ENCODE measurements at places on chromosomes 6 and 20.
A peak's percentile ranks its signal among the peaks of the same experiment; 100 is the strongest.

DNA sequence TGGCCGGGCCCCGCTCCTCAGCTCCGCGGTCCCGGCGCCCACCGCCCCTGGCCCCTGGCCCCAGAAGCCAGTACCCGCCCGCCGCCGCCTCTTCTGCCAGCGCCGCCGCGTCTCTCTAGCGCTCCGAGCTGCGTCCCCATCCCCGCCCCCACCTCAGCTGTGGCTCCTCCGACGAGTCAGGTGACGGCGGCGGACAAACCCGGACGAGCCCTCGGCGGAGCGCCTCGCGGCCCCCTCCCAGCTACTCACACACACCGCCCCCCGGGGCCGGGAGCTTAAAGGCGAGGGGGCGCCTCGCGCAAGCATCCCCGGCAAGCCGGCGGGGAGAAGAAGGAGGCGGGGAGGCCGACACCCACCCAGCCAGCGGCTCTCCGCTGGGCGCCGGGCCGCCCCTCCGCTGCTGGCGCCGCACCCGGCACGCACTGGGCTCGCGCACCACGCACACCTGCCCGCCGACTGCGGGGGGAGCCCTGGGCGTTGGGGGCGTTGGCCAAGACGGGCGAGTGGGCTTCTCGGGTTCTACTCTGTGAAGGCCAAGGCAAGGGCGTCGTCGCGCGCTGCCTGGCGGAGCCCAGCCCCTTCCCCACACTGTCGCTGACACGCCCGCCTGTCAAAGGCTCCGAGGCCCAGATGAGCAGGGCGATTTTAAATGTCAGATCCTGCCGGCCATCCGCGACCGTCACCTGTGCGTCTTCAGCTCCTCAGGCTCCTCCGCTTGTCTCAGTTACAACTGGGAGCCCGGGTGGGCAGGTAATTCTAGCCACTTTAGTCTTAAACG lies at the start of gene SNAP91:
TSS of gene SNAP91 (minus strand) at position 132 of the 778 bp plus-strand sequence. CDS start 1,174 bp downstream, outside the sequence.
- H3K4me3 ChIP-seq: peak within 1 kb of the TSS; percentile 78
- H3K27ac ChIP-seq: no peak within 1 kb of the TSS
- peaks cover 38% of the 10 kb centered on the region for H3K27me3 ChIP-seq
- peak; percentile 1 for DNase-seq
- H3K4me1 ChIP-seq: peaks cover 4% of the 10 kb centered on the region

DNA sequence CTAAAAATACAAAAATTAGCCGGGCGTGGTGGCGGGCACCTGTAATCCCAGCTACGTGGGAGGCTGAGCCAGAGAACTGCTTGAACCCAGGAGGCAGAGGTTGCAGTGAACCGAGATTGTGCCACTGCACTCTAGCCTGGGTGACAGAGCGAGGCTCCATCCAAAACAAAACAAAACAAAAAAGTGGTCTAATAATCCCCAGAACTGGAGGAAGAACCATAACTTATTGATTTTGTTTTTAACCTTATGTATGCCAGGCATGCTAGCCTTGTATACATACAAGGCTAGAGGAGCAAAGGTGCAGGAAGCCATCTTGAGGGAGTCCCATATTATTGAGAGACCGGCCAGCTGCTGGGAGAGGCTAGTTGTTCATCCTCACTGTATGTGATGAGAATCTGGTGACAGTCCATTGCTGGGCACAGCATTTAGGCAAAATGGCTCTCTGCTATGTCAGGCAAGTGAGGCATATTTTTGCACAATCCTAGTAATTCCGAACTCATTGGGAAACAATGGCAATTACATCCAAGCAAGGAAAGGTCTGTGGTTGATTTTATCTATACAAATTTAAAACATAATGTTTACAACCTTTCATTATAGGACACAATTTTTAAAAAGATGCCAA lies 18.0 kb downstream of the HFE start:
- H3K36me3 ChIP-seq: no peaks in the 10 kb centered on the region
- H3K27me3 ChIP-seq: no peaks in the 10 kb centered on the region
- no peak overlapping the region for H3K4me3 ChIP-seq
- no peak for DNase-seq
- H3K4me1 ChIP-seq: peaks cover 23% of the 10 kb centered on the region

GRCh38 chr6:9921366-9921765 lies 493.5 kb downstream of the TFAP2A start:
- no peaks in the 10 kb centered on the region for H3K27me3 ChIP-seq
- no peaks in the 10 kb centered on the region for H3K36me3 ChIP-seq
- no peaks in the 10 kb centered on the region for H3K4me1 ChIP-seq
- no peak overlapping the region for H3K27ac ChIP-seq

- no peaks in the 10 kb centered on the region for H3K27me3 ChIP-seq
- H3K27ac ChIP-seq: no peak overlapping the region
- H3K4me1 ChIP-seq: no peaks in the 10 kb centered on the region
- no peaks in the 10 kb centered on the region for H3K36me3 ChIP-seq
These were observed 1007.9 kb upstream of the FLRT3 start for GRCh38 chr20:15345287-15345686.

DNA sequence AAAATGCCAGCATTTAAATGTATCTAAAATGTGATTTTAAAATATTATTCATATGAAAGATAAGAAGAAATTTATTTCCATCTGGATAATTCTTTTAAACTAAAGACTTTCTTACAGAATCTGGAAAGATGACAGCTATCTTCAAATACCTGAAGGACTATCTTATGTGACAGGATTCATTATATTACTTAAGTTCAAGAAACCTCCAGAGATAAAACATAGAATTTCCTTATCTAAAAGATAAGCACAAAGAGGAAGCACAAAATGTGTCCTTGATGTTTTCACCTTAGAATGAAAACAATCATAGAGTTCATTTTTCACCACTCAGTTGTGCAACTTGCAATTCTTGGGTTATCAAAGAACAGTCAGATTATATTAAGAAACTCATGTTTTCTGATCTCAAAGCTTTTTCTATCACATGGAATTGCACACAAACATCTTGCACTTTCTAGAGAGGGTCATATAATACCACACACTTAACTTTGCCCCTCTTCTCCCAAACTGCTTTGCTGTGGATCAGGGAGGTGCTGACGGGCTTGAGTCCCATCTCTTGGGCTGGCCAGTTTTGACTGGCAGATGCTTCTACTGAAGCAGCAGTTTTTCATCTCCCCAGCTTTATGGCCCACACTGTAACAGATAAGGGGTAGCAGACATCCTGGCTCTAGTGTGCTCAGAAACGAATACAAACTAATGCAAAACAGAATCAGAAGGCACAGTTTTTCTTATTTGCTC lies 467.4 kb downstream of the CDC5L start:
- peaks cover 22% of the 10 kb centered on the region for H3K4me1 ChIP-seq
- H3K36me3 ChIP-seq: peaks cover 2% of the 10 kb centered on the region
- no peaks in the 10 kb centered on the region for H3K27me3 ChIP-seq
- no peak overlapping the region for H3K4me3 ChIP-seq
- DNase-seq: no peak

DNA sequence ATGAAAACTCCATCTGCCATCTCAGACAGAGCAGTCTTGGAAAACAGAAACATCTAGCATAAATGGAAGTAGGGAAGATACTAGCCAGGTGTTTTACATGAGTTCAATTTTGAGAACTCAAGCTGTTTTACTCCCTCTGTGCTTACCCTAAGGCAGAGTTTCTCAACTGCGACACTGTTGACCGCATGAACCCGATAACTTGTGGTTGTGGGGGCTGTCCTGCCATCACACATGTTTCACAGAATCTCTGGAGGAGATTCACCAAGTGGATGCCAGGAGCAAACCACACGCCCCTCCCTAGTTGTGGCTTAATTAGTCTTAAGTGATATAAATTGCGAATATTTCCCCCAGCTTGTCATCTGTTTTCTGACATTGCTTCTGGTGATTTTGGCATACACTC lies 2.3 kb upstream of the SERPINB6 start:
- peaks cover 59% of the 10 kb centered on the region for H3K4me1 ChIP-seq
- H3K4me3 ChIP-seq: no peak overlapping the region
- H3K36me3 ChIP-seq: peaks cover 4% of the 10 kb centered on the region
- DNase-seq: no peak

DNA sequence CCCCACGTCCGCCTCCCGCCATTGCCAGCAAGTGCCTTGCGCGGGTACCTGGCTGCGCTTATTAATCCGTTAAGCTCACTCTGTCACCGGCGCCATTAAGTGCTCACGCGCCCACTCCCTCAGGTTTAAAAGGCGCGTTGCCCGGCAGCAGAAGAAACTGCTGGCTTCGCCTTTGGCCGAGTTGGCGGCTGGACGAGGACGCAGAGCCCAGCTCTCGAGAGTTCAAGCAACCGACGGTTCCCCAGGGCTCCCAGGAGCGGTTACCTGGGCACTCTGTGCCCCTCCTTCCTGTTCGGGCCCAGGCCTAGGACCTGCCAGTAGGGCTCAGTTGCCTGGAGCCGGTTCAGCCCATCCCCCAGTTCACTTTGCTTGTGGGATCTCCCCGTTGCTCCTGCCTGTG lies at the start of gene GGTLC1:
TSS of gene GGTLC1 (minus strand) at position 219 of the 400 bp plus-strand sequence. CDS start 2,168 bp downstream, outside the sequence.
- no peaks in the 10 kb centered on the region for H3K27me3 ChIP-seq
- no peaks in the 10 kb centered on the region for H3K36me3 ChIP-seq
- no peak within 1 kb of the TSS for H3K27ac ChIP-seq
- H3K4me3 ChIP-seq: no peak within 1 kb of the TSS
- H3K4me1 ChIP-seq: no peaks in the 10 kb centered on the region

- H3K36me3 ChIP-seq: no peaks in the 10 kb centered on the region
- peaks cover 6% of the 10 kb centered on the region for H3K27me3 ChIP-seq
- peak overlapping the region; percentile 95 for H3K27ac ChIP-seq
- H3K4me3 ChIP-seq: peak overlapping the region; percentile 80
These were observed 18.5 kb downstream of the GSTA4 start for GRCh38 chr6:52976591-52977035.

DNA sequence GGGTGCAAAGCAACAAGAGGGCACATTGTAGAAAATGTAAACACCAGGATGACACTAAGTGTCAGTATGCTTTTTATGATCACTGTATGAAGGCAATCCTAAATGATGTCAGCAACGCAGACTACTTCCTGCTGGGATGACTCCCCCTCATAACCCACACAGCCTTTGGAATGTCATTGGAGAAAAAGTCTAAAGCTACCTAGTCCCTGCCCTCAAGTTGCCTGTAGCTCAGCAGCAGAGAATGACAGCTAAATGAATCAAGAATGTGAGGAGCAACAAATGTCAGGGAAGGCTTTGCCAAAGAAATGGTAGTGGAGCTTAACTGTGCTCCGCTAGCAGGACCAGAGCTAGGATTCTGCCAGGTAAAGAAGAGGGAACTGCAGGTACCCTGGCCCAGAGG lies 555.6 kb downstream of the CD83 start:
- peaks cover 69% of the 10 kb centered on the region for H3K4me1 ChIP-seq
- DNase-seq: no peak
- H3K27ac ChIP-seq: no peak overlapping the region
- no peaks in the 10 kb centered on the region for H3K27me3 ChIP-seq
- H3K36me3 ChIP-seq: peaks cover 2% of the 10 kb centered on the region

GRCh38 chr6:44664716-44665115 lies 277.2 kb downstream of the CDC5L start:
- H3K4me1 ChIP-seq: peaks cover 8% of the 10 kb centered on the region
- no peaks in the 10 kb centered on the region for H3K27me3 ChIP-seq
- no peaks in the 10 kb centered on the region for H3K36me3 ChIP-seq
- no peak for DNase-seq

DNA sequence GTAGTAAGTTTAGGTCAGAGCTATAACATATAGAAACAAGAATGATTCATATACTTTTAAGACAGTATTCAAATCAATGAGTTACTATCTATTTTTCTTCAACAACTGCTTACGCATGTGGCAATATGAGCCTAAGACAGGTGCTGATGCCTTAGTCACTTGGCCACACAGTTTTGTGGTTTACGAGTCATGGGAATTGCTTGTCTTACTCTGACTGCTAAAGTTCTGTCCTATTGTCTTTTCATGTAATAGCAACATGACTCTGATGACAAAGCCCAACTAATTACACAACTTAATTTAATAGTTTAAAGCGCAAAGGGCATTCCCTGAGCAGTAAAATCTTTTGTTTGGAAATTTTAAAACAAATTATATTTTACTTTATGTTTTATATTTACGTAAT lies 159.3 kb upstream of the CENPW start:
- no peak overlapping the region for H3K27ac ChIP-seq
- H3K4me1 ChIP-seq: peaks cover 11% of the 10 kb centered on the region
- no peaks in the 10 kb centered on the region for H3K27me3 ChIP-seq
- H3K36me3 ChIP-seq: peaks cover under 1% of the 10 kb centered on the region
- H3K4me3 ChIP-seq: no peak overlapping the region

DNA sequence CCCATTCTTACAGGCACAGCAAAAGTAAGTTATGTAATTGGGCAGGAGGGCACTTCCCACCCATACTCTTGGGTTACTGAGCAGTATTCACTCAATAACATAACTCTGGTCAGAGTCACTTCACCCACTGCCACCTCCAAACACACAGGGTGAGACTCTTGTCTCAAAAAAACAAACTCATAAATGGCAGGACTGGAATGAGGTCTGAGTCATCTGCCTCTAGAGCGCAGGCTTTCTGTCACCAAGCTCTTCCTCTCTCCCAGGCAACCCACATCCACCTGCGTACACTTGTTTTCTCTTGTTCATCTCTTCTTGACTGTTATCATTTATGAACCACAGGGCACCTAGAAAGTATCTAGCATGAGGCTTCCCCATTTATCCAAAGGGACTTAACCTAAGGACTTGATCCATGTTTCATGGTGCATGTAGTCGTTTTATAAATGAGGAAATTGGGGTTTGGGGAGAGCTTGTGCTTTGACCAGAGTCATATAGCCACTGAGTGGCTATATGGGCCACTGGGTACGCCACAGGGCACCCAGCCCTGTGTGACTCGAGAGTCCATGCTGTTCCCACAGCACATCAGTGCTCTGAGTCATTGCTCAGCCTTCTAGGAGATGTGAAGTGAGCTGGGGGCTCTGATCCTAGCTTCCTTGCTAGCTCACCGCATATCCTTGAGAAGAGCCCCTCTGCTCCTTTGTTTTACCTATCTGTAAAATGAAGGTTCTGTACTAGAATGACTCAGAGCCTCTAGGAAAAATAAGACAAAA lies 22.4 kb downstream of the C20orf173 start:
- no peak overlapping the region for H3K4me3 ChIP-seq
- no peak for DNase-seq
- peak overlapping the region; percentile 66 for H3K27ac ChIP-seq
- peaks cover 27% of the 10 kb centered on the region for H3K4me1 ChIP-seq

DNA sequence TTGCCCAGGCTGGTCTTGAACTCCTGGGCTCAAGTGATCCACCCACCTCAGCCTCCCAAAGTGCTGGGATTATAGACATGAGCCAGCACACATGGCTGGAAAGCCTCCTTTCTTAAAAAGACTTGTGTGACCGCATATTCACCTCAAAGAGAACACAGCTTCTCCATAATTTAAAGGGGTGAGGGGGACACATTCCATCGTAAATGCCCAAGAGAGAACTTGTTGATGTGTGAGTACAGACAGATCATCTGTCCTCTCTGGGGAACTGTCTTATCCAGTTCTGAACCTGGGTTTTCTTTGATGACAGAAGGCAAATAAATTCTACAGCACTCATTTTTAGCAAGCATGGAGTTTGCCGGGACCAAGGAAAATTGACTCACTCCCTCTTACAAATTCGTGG lies 47.2 kb downstream of the NFATC2 start:
- H3K36me3 ChIP-seq: peaks cover 22% of the 10 kb centered on the region
- peak overlapping the region; percentile 98 for H3K27ac ChIP-seq
- no peak for DNase-seq
- H3K4me3 ChIP-seq: peak overlapping the region; percentile 77
- H3K4me1 ChIP-seq: peaks cover 100% of the 10 kb centered on the region

Measured in activated T-cell treated with anti-CD3 and anti-CD28 coated beads, Interleukin-2, amount 50 U/mL, for 72 hours (primary cell).